Choroid plexus epithelial cell (primary cell): ENCODE measurements at places on chromosomes 2 and 18.

GRCh38 chr2:176002688-176003210 is 682 bp upstream of the LNPK start:
- peak; percentile 18 for DNase-seq

DNA sequence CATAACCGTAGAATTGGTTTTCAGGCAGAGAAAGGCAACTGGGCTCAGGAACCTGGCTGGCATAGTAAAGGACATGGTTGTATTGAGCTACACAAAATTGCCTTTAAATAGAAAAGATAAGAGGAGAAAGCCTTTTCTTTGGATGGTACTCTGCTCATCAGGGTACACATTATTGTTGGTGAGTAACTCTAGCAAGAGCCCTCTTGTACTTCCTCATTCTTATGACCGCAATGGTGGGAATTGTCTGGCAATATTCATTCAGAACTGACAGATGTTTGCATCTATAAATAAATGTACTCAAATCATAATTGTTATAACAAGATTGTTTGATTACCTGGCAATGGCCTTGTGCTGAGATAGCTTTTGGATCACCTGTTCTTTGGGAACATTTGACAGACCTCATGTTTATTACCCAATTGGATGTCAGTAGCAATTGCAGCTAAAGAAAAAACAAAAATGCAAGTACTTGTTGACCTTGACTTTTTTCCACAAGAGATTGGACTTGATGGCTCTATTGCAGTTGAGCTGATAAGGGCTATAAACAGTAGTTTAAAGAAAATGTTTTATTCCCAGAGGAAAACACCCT is 43.9 kb downstream of the MEIS1 start:
- no peak for DNase-seq

- no peak for DNase-seq
Observed at GRCh38 chr2:111159641-111160040, 38.9 kb downstream of the BCL2L11 start.

- DNase-seq = no peak
Observed at GRCh38 chr18:10033016-10033399, 119.2 kb downstream of the VAPA start.

DNA sequence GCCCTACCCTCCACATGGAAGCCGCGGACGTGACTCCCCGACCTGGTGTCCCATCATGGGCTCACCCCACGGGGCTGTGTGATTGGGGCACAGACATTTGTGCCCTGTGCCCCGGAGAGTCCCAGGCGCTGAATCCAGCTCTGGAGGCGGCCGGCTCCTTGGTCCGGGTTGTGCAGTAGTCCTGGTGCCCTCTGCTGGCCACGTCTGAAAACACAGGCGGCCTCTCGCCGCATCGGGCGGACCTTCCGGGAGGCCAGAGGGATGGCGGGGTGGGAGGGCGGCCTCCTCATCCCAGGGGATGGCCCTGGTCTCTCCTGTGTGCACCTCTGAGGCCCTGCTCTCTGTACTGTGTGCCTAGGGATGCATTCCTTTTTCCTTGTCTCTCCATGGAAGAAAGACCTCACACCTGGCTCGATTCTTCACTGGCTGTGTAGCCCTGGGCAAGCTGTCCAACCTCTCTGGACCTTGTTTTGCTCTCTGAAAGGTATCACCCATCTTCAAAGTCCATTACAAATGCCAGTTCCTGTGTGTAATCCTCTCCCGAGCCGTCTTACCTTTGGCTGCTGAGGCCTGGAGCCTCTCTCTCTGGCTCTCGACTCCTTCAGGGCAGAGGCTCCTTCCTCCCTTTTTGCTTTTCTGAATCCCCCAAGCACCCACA is 27.6 kb downstream of the CELF4 start:
- DNase-seq = peak; percentile 72

DNA sequence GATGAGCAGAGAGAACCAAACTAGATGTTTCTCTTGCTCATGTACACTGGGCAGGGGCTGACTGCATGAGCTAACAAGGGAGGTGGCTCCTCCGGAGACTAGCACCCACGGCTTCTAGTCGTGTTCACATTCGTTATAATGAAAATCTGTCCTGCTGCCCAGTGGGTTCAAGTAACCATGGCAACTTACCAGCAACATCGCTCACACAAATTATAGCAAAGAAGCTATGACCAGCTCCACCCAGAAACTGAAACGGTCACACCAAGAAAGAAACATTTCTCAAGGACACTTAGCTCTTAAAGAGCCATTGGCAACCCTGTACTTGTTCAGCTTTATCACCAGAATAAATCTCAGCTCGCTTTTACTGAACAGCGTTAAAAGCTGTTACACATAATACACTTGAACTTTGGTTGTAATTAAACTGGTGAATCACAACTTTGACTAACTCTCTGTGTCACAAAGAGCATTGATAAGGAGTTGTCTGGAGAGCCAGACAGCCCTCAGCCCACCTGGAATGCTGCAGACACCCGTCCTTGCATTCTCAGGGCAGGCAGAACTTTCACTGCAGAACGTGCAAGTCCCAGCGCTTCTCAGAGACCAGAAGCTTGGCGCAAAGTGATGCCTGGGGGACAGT is 141.2 kb downstream of the PID1 start:
- DNase-seq = peak; percentile 6

DNA sequence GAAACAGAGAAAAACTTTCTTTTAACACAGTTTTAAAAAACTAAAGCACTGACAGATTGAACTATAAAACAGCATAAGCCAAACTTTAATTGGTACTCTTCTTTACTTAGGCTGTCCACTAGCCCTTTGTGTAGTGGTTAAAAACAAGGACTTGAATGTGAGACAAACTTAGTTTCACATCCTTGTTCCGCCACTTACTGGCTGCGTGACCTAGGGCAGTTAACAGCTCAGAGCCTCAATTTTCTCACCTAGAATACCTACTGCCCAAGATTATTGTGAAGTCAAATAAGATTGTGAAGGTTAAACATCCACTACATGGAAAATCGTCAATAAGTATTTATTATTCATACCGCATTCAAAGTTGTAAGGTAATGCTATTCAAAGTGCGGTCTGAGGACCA is 2.0 kb downstream of the WDR35 start:
- no peak for DNase-seq

- DNase-seq = peak; percentile 66
Observed at GRCh38 chr2:207256476-207257207, 90.9 kb upstream of the KLF7 start.
